ENCODE measurements at places on chromosomes 4 and X.

DNA sequence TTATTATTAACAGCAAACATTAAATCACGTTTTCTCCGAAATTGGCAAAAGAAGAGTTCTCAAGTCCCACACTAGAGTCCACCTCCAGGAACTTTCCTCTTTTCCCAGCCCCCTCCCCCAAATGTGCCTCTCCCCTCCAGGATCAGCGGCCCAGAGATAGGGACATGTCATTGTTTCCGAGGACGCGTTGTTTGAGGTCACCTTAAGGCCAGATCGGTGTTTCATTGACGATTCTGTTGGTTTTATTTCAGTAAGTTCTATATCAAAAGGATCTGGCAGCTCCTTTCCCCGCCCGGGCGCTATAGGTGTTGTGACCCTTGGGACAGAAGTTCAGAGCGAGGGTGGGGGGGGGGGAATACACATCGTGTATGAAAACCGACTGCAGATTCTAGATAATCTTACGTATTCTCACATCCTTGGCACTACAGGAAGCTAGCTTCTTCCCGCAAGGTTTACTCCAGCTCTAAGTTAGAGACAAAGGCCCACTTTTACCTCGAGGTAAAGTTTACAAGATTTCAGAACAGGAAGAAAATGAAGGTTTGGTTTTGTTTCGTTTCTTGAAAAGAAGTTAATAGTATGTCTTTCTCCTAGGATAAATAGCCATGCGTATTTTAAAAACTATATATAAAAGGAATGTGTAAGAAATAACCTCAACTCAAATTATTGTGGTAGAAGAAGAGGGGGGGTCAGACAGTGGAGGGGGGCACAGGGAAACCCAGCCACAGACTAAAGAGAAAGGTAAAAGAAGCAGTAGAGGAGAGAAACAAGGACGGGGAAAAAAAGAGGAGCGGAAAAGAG is 739 bp upstream of the MSX1 start:
- no peak for DNase-seq

GRCh38 chr4:79053754-79054153 is 114.5 kb upstream of the PAQR3 start:
- DNase-seq: no peak

GRCh38 chrX:70774223-70774622 is 134.3 kb downstream of the TEX11 start:
- no peak for DNase-seq

GRCh38 chrX:15786915-15787314 is 3.4 kb upstream of the ZRSR2 start:
- no peak for DNase-seq

GRCh38 chr4:122716825-122717448 is 15.6 kb upstream of the BBS12 start:
- peak; percentile 29 for DNase-seq

DNA sequence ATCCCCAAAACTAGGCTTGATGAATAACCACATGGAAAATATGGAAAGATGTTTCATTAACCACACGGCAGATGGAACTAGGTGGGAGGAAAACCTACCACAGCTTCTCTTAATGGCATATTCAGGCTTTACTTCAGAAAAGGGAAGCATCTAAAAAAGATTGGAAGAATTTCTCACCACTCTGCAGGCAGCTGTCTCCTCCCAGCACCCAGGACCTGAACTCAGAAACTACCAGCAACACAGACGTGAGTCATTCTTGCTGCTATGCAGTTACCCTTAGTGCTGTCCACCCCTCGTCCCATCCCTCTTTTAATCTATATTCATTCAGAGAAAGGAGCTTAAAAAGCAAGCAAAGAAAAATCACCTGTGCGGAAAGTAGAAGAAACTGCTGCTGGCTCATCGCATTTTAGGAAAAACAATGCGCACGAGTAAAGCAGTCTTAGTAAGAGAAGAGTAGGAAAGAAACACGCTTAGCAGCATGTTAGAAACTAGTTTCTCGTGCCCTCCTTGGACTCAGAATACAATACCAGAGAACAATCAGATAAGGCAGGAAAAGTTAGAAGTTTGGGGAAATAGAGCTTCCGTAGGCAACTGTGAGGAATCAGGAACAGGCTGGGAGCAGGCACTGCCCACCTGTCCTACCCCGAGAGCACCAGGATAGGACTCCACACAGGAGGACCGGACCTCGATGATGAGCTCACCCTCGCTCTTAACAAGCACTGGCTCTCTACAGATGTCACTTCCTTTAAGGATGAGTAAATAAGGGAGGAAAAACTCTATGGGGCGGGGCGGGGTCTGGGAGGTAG is 48.1 kb upstream of the ENPP6 start:
- peak; percentile 29 for DNase-seq

GRCh38 chr4:180828455-180829018 is 1414.7 kb upstream of the TENM3 start:
- DNase-seq: peak; percentile 48

- DNase-seq: no peak
Measured at GRCh38 chr4:184942444-184943425, 75.6 kb upstream of the HELT start.

GRCh38 chrX:47209508-47210238 is 8.8 kb upstream of the CDK16 start:
- DNase-seq: no peak

DNA sequence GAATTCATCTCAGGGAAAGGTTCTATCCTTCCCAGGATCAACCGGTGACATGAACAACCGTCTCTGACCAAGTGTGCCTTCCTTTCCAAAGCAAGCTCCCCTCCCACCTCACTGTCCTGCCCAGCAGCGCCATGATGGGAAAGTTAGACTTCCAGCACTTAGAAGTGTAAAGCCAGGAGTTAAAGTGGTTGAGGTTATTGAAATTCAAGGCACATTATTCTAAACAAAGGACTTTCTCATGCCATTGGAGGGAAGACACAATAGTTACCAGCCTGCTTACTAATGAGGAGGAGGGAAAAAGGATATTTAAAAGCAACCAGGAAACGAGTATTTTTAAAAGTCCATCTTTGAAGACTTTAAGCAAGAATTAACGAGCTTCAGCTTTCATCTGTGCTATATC is 96.8 kb downstream of the NSUN7 start:
- no peak for DNase-seq

DNA sequence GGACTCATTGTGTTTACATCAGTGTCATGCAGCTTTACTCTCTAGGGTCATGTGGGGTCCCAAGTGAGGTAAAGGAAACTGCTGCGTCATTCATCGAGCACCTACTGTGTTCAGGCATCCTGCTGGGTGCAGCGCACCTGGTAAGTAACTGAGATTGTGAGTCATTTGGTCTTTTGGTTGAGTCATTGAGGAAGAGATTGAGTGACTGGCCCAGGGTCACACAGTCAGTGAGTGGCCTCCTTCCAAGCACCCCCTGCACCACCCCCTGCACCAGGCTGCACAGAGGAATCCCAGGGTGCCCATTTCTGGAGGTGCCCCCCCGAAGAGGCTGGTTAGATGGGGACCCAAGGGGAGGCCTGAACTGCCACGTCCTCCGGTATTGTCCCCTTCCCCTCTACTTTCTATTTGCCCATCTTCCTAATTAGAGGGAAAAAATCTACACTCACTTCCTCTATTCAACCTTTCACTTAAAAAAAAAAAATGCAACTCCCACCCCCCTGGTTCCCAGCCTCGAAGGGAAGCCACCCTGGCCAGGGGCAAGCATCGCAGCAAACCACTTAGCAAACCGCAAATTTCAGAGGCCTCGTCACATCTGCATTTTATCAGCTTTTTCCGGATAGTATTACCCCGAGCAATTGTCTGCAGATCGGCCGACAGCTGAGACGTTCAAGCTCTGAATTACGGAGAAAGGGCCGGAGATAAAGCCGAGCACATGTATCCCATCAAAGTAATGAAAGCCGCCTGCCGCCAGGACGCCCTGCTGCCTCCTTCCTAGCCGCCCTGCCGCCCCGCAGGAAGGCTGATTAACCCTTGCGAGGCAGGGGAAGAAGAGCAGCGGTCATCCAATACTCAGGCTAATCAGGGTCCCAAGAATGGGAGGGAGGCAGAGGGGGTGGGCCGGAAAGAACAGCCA is 96.3 kb upstream of the MSX1 start:
- peak; percentile 61 for DNase-seq

DNA sequence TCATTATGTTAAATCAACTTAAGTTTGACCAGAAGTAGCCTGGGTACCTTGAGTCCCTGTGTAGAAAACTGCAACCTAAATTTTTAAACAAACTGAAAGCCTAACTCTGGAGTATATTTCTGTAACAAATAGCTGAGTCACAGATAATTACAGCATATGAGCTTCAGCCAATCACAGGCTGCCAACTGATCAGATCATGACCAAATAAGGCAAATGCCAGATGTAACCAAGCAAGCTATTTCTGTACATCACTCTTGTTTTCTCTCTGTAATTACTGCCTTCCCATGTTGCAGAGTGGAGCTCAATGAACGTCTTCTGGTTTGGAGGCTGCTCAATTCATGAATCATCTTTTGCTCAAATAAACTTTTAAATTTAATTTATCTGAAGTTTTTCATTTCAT is 980.9 kb upstream of the DIAPH2 start:
- no peak for DNase-seq

DNA sequence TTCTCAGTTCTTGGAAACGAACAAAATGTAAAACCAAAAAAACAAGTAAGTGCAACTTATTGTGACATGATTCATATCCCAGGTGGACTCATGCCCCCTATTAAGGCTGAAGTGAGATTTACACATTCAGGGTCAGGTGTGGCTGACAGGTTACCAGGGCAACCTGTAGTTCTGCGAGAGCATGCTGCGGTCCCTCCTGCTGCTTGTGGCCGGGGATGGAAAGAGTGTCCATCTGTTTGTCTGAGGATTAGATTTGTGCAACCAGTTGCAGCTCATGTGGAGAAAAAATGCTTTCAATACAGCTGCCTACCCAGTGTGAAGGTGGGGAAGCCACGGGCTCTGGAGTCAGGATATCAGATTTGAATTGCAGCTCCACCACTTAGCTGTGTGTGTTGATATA is 78.8 kb downstream of the FAM184B start:
- no peak for DNase-seq

GRCh38 chrX:51461053-51462044 is 35.0 kb downstream of the NUDT11 start:
- DNase-seq: peak; percentile 10

- DNase-seq: no peak
Measured at GRCh38 chr4:111905511-111905910, 239.7 kb upstream of the FAM241A start.

GRCh38 chr4:15689540-15689939 is 7.9 kb downstream of the FAM200B start:
- no peak for DNase-seq

DNA sequence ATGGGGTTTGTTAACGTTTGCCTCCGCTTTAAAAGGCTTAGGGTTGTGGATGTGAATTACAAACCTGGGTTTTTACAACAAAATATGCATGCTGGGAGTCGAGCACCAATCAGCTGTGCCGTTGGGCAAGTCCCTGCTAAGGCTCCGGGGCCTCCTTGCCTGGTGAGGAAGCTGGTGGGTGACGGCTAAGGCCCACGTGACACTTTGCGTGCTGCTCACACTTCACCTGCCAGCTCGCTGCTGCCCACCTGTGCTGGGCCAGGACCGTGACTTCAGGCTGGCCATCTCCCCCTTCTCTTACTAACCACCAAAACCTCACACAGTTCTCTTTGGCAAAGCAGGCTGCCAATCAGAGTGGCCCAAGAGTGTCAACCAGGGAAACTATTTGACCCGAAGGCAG is 178.3 kb downstream of the AFAP1 start:
- DNase-seq: no peak

DNA sequence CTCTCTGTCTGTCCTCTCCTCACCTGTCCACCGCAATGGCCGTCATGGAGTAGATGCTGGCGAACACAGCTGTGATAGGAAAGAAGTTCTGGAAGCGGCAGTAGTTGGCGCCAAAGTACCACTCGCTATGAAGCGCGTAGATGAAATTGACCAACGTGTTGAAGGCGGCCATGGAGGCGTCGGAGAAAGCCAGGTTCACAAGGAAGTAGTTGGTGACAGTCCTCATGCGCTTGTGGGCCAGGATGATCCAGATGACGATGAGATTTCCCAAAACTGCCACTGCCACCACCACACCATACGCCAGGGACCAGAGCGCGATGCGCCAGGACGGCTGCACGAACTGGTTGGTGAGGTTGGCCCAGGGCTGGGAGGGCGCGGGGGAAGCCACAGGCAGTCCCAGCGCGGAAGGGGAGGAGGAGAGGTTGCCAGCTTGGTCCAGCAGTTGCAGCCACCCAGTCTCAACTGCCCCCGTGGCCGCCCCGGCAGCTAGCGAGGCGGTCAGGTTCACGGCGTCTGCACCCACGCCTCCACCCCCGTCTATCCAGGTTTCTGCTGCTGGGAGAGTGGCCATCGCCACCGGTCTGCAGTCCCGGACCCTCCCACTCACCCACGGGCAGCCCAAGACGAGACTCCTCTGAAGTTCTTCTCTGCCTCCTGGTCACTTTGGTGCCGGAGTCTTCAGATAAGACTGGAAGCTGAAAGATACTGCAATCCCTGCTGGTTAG is 518 bp downstream of the TACR3 start:
- DNase-seq: no peak

- peak; percentile 21 for DNase-seq
Measured at GRCh38 chr4:112327965-112328733, 31.0 kb downstream of the ALPK1 start.

DNA sequence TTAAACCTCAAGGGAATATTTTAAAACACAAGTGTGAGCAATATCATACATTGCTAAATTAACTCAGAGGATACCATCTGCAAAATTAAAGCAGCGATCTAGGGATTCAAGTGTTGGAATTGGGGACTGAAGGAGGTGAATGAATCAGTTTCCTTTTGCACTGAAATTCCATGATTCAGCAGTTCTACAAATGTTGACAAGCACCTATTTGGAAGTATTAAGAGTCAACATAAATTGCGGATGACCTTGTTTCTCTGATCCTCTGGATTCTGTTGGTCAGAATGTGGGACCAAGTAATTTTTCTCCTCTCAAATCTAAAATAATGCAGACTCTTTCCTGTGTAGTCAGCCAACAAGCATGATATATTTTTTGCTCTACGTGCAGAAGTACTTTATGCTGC is 78.8 kb downstream of the LDB2 start:
- DNase-seq: no peak

DNA sequence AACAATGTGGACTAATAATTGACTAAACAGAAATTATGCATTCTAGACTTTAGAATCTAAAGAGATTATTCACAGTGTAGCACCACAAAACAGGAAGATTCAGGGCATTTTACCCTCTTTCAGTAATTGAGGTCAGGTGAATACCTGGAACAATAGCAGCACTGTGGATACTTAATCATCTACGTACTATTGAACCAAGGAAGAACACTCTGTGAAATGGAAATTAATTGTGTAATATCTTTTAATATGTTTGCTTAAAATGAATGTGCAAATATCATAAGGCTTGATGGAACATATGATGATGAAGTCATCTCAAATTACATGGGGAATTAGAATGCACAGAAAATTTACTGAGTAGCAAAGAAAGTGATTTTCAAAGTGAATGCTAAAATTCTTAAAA is 68.5 kb upstream of the MAP9 start:
- no peak for DNase-seq

GRCh38 chr4:78254893-78255292 is 197.8 kb downstream of the FRAS1 start:
- DNase-seq: no peak

GRCh38 chr4:88006956-88007303 is 505 bp upstream of the PKD2 start:
- DNase-seq: no peak

All from astrocyte (in vitro differentiated cells and primary cell).